Activated T-cell treated with anti-CD3 and anti-CD28 coated beads, Interleukin-2, amount 50 U/mL, for 4 hours (primary cell): ENCODE measurements at places on chromosomes 5 and 9. TPM values are rescaled to one million over a fixed set of nuclear protein-coding genes. Genes with fewer than 3 reads are reported as not detected.

DNA sequence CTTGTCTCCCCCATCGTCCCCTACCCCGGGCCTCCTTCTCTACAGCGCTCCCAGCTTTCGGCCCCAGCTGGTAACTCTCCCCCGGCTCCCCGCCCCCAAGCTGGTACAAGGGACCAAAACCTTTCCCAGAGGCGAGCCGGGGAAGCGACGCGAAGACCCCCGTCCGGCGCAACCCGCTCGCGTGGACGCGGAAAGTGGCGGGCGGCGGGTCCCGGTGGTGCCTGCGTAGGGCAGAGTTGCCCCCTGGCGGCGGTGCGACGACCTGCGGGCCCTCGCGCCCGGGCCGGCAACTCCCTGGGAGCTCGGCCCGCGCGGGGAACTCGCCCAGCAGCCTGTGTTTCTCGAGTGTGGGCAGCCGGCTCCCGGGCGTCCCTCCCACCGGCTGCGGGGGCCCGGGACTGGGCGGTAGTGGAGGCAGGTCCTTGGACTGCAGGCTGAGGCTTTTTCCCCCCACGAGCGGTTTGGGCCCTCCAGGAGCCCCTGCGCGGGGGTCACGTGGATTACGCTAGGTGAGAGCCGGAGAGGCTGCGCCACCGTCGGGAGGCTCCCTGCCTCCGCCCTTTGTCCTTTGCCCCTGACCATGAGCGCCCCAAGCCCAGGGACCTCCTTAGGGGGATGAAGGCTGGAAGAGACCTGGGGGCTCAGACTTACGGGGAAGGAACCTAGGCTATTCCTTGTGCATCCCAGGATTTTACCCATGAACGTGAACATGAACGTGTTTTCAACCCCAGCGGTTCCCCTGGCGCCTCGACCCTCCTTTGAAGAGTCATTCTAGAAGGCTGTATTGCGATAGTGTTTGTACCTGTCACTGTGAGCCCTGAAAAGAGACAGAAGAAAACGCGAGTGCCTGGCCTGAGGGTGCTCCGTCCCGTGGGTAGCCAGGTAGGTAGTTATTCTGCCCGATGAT lies 2.9 kb upstream of the FOXD1 start:
- DNase-seq, result peak; percentile 66

DNA sequence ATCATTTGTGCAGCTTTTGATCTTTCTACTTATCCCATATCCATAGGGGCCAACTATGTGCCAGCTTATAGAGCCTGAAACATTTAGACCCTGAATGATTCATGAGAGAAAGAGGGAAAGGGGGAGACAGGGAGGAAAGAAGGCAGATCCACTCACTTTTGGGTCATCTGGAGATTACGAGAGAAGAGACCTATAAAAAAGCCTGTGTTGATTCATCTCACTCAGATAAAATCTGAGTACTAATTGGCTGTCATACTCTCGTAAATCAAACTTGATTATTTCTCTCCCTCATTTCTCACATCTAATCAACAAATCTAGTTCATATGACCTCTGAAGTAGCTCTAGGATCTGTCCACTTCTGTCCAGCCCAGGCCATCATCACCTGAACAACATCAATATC lies 137.1 kb downstream of the ARL15 start:
- no peak for DNase-seq

- DNase-seq, result no peak
Observed at GRCh38 chr5:116543501-116543900, 31.1 kb downstream of the SEMA6A start.

GRCh38 chr5:128237000-128237399 lies 153.4 kb downstream of the SLC12A2 start:
- no peak for DNase-seq

- no peak for DNase-seq
Observed at GRCh38 chr5:72556351-72557166, 49.3 kb upstream of the ZNF366 start.

DNA sequence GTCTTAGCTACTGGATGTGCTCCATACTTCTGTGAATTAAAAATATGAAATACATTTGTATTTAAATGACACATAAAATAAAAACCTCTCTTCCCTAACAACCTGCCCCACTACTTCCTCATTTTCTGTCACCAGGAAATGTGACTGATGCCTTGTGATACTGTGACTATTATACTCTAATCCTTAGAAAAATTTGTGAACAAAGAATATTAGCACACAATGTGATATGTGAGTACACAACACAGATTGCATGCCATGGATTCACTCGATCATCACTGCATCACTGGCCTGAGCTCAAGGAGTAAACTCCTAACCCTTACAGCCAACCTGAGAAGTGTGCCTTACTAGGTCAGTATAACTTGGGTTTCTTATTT lies 281.0 kb downstream of the EFNA5 start:
- no peak for DNase-seq

DNA sequence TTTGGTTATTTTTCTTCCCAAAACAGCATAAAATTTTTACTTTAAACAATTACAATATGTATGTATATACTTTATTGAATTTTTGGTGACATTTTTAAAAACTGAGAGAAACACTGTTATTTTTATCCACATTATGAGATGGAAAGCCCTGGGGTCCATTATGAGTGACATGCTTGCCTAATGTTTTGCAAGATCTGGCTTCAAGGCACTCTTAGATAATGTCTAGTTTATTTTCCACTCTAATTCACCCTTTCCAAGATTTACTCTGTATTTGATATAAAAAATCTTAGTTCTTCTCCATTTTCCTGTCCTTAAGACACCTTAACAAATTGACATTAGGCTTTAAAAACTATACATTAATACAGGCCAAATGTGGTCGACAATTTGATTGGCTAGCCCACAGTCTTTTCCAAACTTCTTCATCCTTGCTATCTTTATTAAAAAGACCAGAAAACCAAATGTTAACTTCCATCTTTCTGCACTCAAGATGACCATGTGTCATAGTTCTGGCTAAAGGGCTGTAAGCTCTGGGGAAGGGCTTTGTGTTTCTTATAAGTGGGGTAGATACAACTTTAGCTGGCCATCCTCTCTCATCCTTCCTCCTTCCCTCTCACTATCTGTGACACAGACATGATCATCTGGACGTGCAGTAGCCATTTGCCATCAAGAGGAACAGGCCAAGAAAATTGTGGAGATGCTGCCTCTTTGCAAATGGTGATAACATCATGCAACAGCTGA lies 561.1 kb downstream of the PDE4D start:
- no peak for DNase-seq

GRCh38 chr9:76086539-76086938 lies 196.1 kb downstream of the PCSK5 start:
- DNase-seq, result no peak

GRCh38 chr5:16135506-16135905 lies 44.1 kb downstream of the MARCHF11 start:
- DNase-seq, result no peak

GRCh38 chr5:891837-892393 lies 686 bp downstream of the BRD9 start:
- no peak for DNase-seq

DNA sequence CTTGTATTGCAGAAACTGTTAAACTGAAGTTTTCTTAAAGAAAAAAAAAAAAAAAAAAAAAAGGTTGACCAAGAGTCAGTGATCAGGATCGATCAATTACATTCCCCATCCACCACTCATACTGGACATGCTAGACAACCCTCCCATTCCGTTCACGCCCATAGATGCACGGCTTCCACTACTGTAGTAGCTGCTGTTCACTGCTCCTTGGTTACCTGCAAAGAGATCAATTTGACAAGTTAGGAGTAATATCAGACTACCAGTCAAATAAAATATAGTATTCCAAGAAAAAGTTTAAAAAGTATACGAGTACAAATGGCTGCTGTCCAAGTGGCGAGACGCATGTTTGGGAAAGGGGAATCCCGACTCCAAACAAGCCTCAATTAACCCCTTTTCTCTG lies 8.7 kb downstream of the HNRNPH1 start:
- DNase-seq, result no peak

- no peak for DNase-seq
Observed at GRCh38 chr5:80204808-80205614, 50.8 kb downstream of the SERINC5 start.

DNA sequence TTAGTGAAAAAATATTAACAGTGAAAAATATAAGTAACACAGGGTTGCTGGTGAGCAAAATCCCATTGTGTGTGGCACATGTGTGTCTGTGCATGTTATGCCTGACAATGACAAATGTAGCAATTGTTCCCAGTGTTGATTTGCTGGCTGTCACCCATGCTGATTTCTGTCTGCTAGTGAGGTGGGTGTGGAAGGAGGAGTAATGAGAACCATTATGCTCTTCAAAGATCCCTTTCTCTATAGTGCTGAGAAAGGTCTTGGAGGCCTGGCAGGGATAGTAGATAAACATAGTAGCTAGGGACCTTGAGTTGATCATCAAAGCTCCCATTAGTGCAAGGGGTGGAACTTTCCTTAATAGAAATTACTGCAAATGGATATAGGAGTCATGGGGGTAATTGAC lies 152.5 kb upstream of the CLINT1 start:
- DNase-seq, result no peak

DNA sequence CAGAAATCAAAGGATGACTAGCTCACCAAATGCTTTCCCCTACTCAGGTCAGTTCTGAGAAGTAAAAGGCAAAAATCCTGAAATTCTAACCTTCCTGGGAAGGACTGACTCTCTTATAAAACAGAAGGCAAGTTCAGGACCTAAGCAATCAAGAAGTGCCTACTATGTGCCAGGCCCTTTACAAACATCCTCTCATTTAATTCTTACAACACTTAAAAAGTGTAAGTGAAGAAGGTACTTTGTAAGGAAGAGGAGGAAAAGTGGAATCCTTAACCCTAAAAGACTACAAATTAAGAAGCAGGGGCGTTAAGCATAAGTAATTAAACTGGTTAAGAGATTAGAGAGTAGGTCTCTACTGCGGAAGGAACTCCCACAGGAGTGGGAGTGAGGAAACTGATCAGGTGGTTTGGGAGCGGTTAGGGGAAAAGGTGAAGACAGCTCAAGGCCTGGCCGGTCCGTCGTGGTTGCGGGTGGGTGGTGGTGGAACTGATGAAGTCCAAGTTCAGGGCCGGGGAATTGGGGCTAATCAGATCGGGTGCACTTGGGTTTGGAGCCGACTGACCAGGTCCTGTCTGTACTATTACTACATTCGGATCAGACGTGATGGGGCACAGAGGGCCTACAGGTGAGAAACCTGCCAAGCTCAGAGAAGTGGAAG lies 839 bp downstream of the MED27 start:
- DNase-seq, result no peak

DNA sequence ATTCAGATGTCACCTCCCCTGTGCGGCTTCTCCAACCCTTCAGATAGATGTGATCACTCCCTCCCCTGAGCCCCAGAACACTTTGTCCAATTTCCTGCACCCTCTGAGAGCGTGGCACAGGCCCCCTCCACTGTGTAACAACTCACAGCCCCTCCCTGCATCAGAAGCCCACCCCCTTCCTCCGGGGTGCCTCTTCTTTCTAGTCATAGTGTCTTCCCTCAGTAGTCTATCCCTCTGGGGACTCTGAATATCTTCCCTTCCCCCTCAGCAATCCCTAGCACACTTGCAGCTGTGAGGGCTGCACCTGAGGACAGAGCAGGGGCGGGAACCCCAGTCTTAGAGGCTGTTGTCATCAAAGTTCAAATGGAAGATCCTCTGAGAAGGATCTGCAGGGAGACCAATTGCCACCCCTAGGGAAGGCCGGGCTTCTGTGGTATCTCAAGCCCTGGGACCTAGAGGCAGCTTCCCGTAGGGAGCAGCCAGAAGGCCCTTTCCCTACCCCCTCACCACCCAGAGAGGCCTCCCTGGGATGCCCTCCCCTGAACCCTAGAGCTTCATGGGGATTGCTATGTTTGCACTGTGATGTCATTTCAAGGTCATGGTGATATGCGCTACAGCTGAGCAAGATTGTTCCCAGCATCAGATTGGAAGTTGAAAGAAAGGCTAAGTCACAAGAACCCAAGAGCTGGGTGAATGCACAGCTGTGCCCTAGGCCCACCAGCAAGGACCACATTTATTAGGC lies 70.7 kb downstream of the THBS4 start:
- no peak for DNase-seq

DNA sequence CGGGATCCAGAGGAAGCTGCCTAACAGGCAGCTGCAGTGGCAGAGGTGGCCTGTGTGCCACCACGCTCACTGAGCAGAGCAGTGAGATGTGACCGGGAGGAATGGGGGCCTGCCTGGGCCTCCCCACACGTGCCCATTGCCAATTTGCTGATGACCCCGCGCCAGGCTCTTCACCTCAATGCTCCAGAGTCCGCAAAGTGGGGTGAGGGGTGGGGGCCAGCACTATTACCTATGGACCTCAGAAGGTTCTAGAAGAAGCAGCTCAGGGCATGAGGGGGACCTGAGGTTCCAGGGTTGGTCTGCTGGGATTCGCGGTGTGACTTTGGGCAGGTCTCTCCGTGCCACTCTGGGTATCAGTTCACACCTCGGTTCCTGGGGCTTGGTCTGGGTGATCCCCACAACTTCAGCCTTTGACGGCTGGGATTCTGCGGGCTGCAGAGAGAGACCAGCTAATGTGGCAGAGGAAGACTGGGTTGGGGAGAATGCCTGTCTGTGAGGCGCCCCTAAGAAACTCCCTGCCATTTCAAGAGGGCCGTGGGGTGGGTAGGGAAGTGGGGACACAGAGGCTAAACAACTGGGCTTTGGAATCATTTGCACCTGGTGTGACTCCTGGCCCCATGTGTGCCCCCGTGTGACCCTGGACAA lies 231.0 kb upstream of the MVB12B start:
- DNase-seq, result no peak

GRCh38 chr5:31806561-31806960 lies 167.6 kb downstream of the PDZD2 start:
- no peak for DNase-seq

DNA sequence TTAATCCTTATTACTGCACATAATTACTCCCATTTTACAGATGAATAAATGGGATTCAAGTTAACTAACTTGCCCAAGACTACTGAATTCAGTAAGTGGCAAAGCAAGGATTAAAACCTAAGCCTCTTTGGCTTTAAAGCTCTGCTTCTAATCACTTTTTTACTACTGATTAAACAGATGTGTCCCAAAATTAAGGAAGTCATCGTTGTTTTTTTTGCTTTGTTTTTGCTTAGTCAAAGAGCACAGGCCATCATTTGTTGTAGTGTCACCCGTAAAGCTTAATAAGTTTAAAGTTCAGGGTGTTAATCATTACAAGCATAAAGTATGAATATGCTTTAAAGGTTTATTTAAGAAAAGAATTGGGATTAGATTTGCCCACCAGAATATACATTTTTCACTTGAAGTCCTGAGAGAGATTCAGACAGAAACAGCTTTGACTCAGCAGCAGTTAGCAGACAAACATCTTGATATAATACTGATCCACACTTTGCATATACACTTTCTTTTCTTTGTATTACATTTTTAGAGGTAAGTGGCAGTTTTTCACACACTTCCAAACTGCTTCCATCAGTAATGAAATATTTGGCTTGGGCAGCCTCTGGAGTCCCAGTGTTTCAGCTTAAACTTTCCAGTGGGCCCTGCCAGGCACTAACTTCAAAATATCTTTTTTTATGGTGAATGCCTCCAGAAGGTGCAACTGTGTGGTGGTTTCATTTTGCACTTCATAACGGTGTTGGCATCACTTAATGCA lies 52.7 kb downstream of the PIK3R1 start:
- DNase-seq, result no peak

Gene PSAT1
- total RNA-seq, result 139 TPM

Gene RAB14
- total RNA-seq, result 60.5 TPM

Gene CBY3
- 0.51 TPM for total RNA-seq

Gene PLPP7
- not detected for total RNA-seq

Gene TTC16
- 0.58 TPM for total RNA-seq

Gene LCN2
- not detected for total RNA-seq

Gene NUP188
- 167 TPM for total RNA-seq

Gene DCTN3
- total RNA-seq, result 69.2 TPM

Gene SV2C
- not detected for total RNA-seq

Gene TLX3
- not detected for total RNA-seq

Gene PCDHGA1
- total RNA-seq, result 0.05 TPM

Gene C5orf58
- total RNA-seq, result not detected

Gene SHB
- total RNA-seq, result 2.6 TPM
